ENCODE measurements at places on chromosomes 13 and 19.

GRCh38 chr19:46076031-46076880, 35.5 kb upstream of the IGFL4 start:
- H3K27ac ChIP-seq: no peak overlapping the region
- H3K36me3 ChIP-seq: no peaks in the 10 kb centered on the region
- H3K27me3 ChIP-seq: peaks cover 88% of the 10 kb centered on the region
- peaks cover 8% of the 10 kb centered on the region for H3K4me1 ChIP-seq
- H3K4me3 ChIP-seq: no peak overlapping the region
- DNase-seq: no peak

- peaks cover 63% of the 10 kb centered on the region for H3K27me3 ChIP-seq
- H3K27ac ChIP-seq: no peak overlapping the region
- H3K36me3 ChIP-seq: no peaks in the 10 kb centered on the region
- no peak for DNase-seq
Observed at GRCh38 chr13:24687611-24688010, 7.4 kb downstream of the ATP12A start.

GRCh38 chr13:30647824-30648521, 30.3 kb downstream of the USPL1 start:
- H3K4me1 ChIP-seq: peaks cover 40% of the 10 kb centered on the region
- H3K27me3 ChIP-seq: no peaks in the 10 kb centered on the region
- no peak for DNase-seq

GRCh38 chr19:2036424-2036823, 14.6 kb downstream of the MKNK2 start:
- peaks cover 33% of the 10 kb centered on the region for H3K4me1 ChIP-seq
- no peak overlapping the region for H3K4me3 ChIP-seq
- no peaks in the 10 kb centered on the region for H3K27me3 ChIP-seq
- no peak for DNase-seq
- peaks cover 30% of the 10 kb centered on the region for H3K36me3 ChIP-seq

- DNase-seq: peak; percentile 82
- H3K36me3 ChIP-seq: no peaks in the 10 kb centered on the region
- H3K4me1 ChIP-seq: peaks cover 3% of the 10 kb centered on the region
- no peak overlapping the region for H3K4me3 ChIP-seq
- no peaks in the 10 kb centered on the region for H3K27me3 ChIP-seq
Observed at GRCh38 chr19:56252699-56253422, 19.7 kb upstream of the EDDM13 start.

- peaks cover 54% of the 10 kb centered on the region for H3K27me3 ChIP-seq
- peaks cover 19% of the 10 kb centered on the region for H3K36me3 ChIP-seq
- H3K27ac ChIP-seq: peak overlapping the region; percentile 80
- peak overlapping the region; percentile 75 for H3K4me3 ChIP-seq
- DNase-seq: peak; percentile 66
Observed at GRCh38 chr19:18417250-18418028, 1.8 kb upstream of the SSBP4 start.

DNA sequence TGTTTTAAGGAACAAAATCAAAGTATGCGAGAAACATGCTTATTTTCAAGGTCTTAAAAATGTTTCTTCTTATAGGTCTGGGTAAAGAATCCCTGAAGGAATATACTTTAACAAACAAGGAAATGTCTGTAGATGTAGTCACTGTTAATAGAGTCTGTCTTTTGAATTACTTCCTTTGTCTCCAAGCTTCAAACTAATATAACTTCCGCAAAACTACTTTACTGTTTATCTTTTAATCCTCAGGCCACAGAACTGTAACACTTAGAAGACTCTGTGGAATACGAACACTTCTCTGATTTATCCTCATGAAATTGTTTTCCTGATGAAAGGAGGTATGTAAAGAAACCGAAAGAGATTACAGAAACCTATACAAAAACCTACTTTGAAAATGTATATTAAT, 316.0 kb downstream of the PCDH9 start:
- H3K4me1 ChIP-seq: peaks cover 16% of the 10 kb centered on the region
- no peak overlapping the region for H3K4me3 ChIP-seq
- no peaks in the 10 kb centered on the region for H3K36me3 ChIP-seq
- no peak for DNase-seq
- H3K27me3 ChIP-seq: no peaks in the 10 kb centered on the region

DNA sequence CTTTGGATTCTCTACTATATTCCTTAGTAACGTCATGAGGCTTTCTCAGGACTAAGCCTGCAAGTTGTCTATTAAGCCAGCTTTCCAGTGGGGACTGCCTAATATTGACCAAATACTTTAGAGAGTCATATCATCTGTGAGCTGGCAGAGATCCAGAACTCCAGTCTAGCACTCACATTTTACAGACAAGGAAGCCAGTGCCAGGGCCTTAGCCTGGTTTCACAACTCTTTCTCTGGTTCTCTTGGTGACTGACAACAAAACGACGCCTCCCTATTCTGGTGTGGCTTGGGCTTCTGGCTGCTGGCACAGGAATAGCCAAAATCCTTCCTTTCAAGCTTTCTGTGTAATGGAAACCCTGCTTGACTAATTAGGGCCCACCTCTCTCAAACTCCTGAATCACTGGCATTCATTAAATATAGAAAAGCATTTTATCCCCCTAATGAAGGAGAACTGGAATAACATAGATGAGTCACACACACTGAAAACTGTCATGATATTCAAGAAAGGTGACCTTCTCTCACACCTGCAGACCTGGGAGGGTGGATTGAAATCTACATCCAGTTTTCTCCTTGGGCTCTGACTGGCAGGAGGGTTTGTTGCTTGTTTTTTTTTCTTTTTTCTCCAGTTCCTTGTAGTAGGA, 75.2 kb upstream of the UBL3 start:
- DNase-seq: no peak
- no peaks in the 10 kb centered on the region for H3K36me3 ChIP-seq
- no peak overlapping the region for H3K27ac ChIP-seq
- H3K27me3 ChIP-seq: no peaks in the 10 kb centered on the region

- H3K4me3 ChIP-seq: no peak overlapping the region
- peaks cover 9% of the 10 kb centered on the region for H3K4me1 ChIP-seq
- DNase-seq: no peak
Observed at GRCh38 chr19:5664515-5664914, 15.8 kb downstream of the MICOS13 start.

DNA sequence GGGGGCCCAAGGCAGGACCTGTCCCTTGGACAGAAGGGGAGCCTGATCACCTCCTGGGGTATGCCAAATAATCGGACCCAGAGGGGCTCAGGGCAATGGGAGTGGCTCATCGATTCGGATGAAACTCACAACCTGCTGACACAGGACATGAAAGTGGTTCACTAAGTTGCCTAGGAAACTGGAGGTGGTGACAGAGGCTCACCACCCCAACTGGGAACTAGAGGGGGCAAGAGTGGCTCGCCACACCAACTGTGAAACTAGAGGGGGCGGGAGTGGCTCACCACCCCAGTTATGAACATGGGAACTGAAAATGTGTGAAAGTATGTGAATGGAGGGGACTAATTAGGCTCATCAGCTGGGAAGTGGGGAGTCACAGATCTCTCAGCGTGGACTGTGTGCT, 46.3 kb upstream of the ZNF737 start:
- no peak for DNase-seq
- peaks cover 8% of the 10 kb centered on the region for H3K36me3 ChIP-seq
- no peak overlapping the region for H3K27ac ChIP-seq
- H3K4me3 ChIP-seq: no peak overlapping the region

DNA sequence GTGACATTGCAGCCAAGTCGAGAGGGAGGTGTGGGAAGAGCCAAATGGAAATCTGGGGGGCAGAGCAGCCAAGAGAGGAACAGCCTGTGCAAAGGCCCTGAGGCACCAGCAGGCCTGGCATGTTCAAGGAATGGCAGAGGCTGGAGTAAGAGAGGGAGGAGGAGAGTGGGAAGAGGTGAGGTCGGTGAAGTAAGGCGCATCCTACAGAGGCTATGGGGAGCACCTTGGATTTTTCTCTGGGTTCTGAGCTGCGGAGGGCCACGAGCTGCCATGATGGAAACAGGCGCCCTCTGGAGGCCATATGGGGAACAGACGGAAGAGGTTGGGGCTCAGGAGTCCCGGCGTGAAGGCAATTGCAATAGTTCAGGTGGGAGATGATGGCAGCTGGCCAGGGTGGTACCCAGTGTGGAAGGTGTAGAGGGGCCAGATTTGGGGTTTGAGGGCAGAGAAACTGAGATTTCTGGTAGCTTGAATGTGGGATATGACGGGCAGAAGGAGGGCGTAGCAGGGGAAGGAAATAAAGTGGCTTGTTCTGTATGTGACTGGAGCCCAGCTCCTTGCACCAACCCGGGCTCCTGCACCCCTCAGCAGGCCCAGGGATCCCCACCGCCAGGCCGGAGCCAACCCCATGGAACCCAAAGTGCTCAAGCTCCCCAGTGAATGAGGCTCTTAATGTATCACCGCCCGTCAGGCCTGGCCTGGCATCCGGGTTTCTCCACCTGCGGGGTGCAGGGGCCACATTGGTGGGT, 20.5 kb upstream of the STRN4 start:
- peak; percentile 71 for DNase-seq
- H3K27ac ChIP-seq: no peak overlapping the region
- H3K4me3 ChIP-seq: no peak overlapping the region

DNA sequence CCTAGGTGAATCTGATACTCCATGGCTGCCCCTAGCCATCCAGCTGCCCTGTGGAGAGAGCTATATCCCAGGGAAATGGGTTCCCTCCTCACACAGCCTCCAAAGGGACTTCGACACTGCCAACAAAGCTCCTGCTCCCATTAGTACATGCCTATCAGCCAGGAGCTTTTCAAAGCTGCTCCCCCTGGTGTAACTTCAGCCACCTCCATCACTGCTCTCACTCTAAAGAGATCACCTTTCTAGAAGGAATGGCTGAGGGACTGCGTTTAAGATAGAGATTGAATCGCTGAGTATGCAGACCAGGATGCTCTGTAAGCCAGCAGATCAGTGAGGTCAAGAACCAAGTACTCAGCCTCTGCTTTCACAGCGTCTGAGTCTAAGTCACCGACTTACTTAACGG, 213.7 kb downstream of the NALCN start:
- no peaks in the 10 kb centered on the region for H3K4me1 ChIP-seq
- peaks cover 9% of the 10 kb centered on the region for H3K27me3 ChIP-seq
- DNase-seq: no peak
- no peak overlapping the region for H3K27ac ChIP-seq
- no peak overlapping the region for H3K4me3 ChIP-seq
- no peaks in the 10 kb centered on the region for H3K36me3 ChIP-seq

GRCh38 chr19:33408116-33408515, 34.6 kb downstream of the CEBPG start:
- no peaks in the 10 kb centered on the region for H3K4me1 ChIP-seq
- H3K27ac ChIP-seq: no peak overlapping the region
- no peak for DNase-seq

GRCh38 chr13:40598569-40598968, 67.9 kb downstream of the FOXO1 start:
- peak overlapping the region; percentile 92 for H3K27ac ChIP-seq
- H3K4me1 ChIP-seq: peaks cover 95% of the 10 kb centered on the region
- no peaks in the 10 kb centered on the region for H3K27me3 ChIP-seq
- peaks cover 38% of the 10 kb centered on the region for H3K36me3 ChIP-seq

DNA sequence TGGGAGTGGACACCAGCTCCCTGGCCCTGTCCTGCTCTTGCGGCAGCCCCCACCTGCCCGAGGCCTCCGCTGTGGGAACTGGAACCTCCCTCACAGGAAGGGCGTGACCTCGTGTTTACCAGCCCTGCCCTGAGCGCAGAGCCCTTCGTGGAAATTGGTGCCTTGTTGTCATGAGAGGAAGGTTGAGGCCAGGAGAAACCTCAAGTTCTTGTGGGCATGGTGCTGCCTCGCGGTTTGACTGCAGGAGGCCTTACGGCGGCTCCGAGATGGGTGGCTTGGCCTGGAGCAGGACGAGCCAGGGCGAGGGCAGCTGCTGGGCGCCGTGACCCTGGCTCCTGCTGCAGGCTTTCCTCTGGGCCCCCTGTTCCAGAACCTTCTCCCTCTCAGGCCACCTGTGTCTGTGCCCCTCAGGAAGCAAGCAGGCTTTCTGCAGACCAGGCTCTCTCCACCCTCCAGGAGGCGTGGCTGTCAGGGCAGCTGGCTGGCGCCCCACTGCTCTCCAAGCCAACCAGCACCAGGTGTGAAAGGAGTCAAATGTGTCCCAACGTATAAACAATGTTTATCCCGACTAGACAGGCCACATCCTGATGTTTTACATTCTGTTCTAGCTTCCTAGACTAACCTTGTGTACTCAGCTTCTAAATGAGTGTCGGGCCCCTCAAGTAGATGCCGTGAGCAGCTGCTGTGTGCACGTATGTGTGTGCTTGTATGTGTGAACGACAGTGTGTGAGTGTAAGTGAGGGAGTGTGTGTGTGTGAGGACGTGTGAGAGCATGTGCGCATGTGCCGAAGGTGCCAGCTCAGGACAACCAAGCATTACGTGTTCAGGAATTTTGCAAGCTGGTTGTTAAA, 10.4 kb upstream of the RASA3 start:
- no peaks in the 10 kb centered on the region for H3K27me3 ChIP-seq
- no peaks in the 10 kb centered on the region for H3K36me3 ChIP-seq
- peak; percentile 71 for DNase-seq
- H3K4me3 ChIP-seq: no peak overlapping the region
- peaks cover 30% of the 10 kb centered on the region for H3K4me1 ChIP-seq
- no peak overlapping the region for H3K27ac ChIP-seq

GRCh38 chr19:31072451-31072850, 276.8 kb downstream of the TSHZ3 start:
- no peaks in the 10 kb centered on the region for H3K4me1 ChIP-seq
- H3K36me3 ChIP-seq: no peaks in the 10 kb centered on the region
- H3K27me3 ChIP-seq: peaks cover 62% of the 10 kb centered on the region
